Activated CD4-positive, alpha-beta T cell treated with anti-CD3 and anti-CD28 coated beads, Interleukin-2, amount 50 U/mL, for 1 hour (primary cell): ENCODE measurements at places on chromosomes 2 and 18.

GRCh38 chr2:25976983-25977741 lies 5.1 kb downstream of the KIF3C start:
- DNase-seq, result no peak

DNA sequence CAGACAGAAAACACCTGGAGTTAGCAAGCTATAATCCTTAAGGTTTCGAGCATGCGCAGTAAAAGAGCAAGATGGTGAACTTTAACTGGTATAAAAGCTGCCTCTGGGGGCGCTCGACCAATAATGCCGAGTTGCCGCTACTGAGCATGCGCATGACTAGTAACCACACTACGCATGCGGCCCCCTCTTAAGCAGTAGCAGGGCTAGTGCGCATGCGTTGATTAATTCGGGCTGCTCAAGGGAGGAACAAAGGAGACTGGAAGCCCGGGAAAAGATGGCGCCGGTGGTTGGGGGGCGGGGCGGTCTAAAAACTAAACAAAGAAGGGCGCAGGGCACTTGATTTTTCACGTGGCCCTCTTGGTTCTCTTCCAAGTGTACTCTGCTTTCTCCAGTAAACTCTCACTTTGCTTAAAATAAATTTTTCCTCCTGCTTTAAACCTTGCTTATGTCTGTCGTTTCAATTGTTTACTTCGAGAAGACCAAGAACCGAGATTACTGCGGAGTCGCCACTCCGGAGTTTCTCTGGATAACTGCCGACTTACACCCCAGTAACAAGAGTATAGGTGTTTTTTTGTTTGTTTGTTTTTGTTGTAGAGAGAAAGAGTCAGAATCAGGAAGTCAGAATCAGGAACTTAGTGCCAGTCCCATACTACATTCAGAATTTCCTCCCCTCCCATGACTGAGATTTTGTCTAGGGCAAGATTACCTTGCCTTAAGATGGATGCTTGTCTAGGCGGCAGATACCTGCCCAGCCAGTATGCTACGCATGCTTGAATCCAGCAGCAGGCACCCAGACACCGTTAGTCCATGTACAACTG lies 5.8 kb downstream of the XRCC5 start:
- peak; percentile 97 for DNase-seq

GRCh38 chr2:118668431-118669424 lies 178.7 kb downstream of the EN1 start:
- DNase-seq, result no peak

GRCh38 chr2:126672980-126673605 lies 17.1 kb downstream of the GYPC start:
- DNase-seq, result no peak

GRCh38 chr2:43270930-43271615 lies 44.7 kb upstream of the ZFP36L2 start:
- DNase-seq, result no peak

- no peak for DNase-seq
Observed at GRCh38 chr2:184875911-184876310, 277.6 kb downstream of the ZNF804A start.

DNA sequence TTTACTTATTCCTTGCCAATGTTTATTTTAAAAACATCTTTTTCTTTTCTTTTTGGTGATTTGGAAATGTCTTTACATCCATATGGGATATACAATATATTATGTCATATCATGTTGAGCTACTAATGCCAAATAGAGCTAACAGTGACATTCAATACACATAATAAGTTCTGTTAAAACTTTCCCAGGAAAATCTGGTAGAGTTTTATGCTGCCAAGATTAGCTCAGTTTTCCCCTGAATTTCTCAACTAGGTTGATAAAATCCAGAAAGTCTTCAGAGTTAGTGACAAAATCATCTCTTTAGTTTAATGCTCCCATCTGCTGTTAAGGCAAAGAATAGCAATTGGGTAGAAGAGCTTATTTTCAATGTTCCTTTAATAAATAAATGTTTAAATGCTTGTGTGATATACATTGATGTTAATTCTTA lies 9.9 kb downstream of the COL3A1 start:
- DNase-seq, result no peak

DNA sequence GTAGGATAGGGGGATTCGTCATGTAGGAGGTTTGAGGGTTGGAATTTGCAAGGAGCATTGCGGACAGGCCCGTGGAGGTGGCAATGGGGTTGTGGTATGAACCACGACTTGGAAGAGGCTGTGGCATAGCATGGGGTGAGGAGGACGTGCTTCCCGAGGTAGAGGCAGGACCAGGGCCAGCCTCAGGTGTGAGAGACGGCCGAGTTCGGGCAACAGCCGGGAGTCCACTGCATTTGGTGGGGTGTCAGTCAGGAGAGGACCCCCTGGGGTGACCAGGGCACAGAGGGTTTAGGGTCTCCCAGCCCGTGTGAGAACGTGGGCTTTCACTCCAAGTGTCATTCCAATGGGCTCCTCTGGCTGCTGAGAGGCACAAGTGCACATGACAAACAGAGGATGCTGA lies 339.0 kb downstream of the EIPR1 start:
- DNase-seq, result no peak

- no peak for DNase-seq
Observed at GRCh38 chr18:36862182-36862581, 33.3 kb downstream of the KIAA1328 start.

GRCh38 chr2:200476836-200477235 lies 33.0 kb downstream of the KCTD18 start:
- DNase-seq, result no peak

DNA sequence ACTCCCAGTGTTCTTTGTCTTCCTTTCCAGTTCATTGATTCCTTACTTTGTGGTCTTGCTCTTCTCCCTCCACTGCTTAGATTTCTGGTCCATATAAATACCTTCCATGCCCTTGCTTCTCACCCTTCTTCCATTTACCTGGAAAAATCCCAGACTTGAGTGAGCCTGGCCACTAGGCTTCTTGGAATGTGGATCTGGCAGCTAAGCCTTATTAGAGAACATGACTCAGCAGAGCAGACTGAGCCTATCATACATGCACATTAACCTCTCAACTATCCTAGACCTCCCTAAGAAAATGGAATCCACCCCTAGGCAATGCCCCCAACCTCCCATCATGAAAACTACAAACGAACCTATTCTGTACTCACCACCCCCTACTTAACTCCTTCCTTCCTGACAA lies 127.7 kb downstream of the RHBDD1 start:
- no peak for DNase-seq

- no peak for DNase-seq
Observed at GRCh38 chr2:141501752-141502151, 629.1 kb downstream of the LRP1B start.

- no peak for DNase-seq
Observed at GRCh38 chr2:56626927-56627326, 443.1 kb downstream of the CCDC85A start.

GRCh38 chr18:31500051-31500688 lies 2.2 kb downstream of the DSG2 start:
- DNase-seq, result no peak

DNA sequence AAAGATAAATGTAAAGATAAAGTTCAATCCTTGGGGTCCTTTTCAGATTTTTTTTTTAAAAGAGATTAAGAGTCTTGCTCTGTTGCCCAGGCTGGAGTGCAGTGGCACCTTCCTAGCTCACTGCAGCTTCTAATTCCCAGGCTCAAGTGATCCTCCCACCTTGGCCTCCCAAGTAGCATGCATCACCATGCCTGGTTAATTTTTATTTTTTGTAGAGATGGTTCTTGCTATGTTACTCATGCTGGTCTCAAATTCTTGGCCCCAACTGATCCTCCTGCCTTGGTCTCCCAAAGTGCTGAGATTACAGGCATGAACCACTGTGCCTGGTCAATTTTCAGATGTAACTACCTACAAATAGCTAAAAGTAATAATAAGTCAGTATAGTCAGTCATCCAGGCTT lies 21.1 kb downstream of the NFE2L2 start:
- DNase-seq, result no peak

DNA sequence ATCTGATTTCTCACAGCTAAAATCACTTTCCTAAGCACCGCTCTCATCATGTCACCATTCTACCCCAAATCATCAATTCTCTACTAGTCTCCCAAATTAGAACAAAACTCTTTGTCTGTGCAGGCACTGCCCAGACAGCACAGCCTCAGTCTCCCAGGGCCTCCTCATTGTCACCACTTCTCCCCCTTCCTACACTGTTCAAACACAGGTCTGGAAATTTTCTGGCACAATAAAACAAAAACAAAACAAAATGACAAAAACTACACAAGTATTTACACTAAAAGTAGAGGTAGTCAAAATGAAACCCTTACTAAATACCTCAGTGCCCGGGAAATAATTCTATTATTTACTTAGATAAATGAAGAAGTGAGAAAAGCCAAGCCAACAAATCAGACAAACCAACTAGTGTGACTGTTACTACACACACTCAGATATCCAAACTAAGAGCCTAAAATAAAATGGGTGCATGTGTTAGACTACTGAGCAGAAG lies 156.2 kb upstream of the DNMT3A start:
- no peak for DNase-seq
